Esophagus squamous epithelium (tissue), 5 donors: ENCODE measurements at places on chromosomes 1 and 21.

DNA sequence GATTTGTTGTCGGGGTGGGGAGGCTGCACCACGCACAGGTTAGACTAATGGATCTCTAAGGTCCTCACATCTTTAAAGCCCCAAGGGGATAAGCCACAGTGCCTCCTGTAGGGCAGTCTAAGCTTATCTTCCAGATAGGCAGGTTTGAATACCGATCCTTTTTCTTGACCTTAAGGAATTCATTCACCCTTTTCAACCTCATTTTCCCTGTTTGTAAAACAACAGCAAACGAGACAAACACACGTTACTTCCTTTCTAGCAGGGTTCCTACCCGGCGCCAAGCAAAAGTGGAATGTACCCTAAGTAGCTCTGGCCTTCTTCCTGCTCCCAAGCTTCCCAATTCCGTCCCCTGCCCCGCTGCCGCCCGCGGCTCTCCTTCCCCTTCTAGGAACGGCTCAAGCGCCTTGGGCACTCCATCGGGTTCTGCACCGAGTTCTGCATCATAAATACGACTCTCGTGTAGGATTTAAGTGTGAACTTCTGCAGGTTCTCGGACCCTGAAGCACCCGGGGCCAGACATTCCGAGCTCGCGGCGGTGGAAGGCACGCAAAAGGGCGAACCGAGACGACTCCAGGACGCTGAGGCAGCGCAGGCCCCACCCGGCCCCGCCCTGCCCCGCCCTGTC, 548 bp upstream of the CDC20 start:
- DNase-seq: no peak

DNA sequence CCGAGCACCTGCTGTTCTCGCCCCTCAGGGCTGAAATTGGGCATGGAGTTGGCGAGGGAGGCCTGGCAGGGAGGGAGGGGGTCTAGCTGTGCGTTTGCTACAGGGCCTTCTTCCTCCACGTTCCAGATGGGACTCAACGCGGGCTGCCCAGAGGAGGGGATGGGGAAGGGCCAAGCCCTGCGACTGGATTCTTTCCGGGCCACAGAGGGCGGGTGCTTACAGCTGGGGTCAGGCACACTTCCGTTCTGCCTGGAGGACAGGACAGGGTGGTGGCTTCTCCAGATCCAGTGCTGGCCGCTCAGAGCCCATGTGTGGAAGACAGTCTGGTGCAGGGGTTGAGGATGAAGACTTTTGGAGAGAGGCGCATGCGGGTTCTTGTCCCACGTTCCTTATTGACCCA, 90.0 kb downstream of the EDEM3 start:
- DNase-seq: no peak

DNA sequence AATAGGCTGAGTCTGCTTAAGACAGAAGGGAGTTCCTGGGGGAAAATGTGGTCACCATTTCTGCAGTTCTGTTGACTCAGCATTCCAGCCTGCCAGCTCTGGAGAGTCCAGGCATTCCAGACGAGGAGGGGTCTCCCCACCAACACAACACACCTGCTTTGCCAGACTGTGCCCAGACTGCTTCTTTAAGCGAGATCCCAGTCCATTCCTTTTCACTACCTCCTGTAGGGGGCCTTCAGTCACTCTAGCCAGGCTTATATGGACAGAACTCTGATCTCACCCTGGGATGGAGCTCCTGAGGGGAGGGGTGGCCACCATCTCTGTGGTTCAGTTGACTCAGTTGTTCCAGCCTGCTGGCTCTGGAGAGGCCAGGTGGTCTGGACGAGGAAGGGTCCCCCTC, 48.5 kb downstream of the UBE2U start:
- no peak for DNase-seq

DNA sequence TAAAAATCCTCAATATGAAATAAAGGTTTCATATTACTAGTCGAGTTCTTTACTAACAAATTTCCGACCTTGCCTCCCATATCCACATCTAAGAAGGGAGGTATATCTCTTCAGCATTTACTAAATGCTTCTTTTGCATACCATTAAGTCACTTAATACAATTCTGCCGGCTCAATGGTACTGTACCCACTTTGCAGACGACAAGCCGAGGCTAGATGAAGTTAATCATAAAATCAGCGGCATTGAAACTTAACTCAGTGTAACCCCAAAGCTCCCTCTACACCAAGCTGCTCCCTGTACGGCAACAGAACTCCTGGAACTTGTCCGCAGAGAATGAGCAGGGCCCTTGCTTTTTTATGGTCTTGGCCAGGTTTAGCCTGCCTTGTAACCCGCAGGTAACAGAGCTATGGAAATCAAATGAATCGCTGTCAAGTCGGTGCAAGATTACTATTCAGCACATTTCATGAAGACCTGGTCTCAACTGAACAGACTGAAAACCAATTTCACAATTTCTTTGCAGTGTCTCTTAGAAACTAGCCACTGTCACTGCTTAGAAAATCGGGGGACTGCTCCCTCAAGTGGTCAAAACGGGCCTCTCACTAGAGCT, 738 bp downstream of the INTS7 start:
- no peak for DNase-seq

GRCh38 chr1:220224611-220225124, 47.6 kb downstream of the RAB3GAP2 start:
- no peak for DNase-seq

- DNase-seq: no peak
These were observed 78.3 kb upstream of the KCTD3 start for GRCh38 chr1:215488850-215489249.

DNA sequence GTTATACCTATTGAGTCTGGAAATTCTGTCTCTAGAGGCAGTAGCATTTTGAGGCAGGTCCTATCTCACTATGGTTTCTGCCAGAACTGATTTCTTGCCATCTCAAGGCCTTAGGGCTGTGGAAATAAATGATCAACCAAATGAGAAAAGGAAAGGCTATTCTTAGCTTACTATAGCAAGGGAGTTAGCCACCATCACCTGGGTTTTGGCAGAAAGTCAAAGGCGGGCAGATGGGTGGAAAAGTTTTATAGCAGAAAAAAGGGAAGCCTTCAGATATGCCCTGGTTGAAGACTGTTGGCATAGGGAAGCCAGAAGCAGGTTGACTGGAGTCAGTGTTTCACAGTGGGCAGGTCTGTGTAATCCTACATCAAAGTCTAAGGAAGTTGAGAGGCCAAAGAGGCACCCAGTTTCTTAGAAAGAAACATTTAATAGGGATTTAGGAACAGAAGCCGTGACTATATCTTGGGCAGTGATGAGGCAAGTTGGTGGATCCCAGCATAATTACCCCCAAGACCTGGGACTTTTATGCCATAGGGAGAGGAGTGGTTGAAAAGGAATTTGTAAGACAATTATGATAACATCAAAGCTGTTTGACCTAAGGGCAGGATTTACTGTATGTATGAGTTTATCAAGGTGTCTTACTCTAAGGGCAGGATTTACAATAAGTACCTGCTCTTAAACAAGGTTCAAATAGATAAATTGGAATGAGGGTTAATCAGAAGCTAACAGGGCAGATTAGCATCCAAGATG, 29.7 kb downstream of the CTH start:
- DNase-seq: no peak

GRCh38 chr1:156232201-156232894, 9.6 kb upstream of the BGLAP start:
- no peak for DNase-seq

DNA sequence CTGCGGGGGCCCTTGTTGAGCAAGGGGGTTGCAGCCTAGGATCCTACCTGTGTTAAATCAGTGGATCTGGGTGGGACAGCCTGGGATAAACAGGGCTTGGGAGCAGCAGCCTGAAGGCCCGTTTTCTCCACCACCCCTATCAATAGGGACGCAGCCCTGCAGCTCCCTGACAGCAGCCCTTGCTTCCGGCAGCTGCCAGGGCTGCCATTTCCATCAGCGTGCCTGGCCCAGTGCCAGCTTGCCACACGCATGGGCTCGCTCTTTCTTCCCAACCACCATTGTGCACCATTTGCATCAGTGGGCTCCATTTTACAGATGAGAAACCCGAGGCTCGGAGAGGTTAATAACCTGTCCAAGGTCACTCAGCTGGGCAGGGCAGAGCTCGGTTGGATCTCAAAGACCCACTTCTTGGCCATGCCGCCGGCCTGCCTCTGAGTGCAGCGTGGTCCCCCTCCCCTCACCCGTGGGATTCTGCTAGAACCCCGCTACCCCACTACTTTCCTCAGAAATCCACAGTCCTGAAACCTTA, 3.8 kb downstream of the WNT4 start:
- DNase-seq: no peak

- no peak for DNase-seq
These were observed 22.2 kb upstream of the ZNF362 start for GRCh38 chr1:33234131-33234530.

DNA sequence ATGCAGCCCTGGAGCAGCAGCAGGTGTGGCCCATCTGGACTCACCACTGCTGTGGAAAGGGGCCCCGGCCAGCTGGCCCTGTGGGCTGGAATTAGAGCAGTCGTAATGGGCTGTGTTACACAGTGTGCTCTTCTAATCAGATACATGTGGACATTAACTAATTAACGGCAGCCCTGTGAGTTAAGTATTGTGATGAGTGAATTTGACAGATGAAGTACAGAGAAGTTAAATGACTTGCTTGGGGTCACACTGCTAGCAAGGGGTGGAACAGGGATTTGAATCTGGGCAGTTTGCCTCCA, 58.6 kb downstream of the MDM4 start:
- DNase-seq: no peak

DNA sequence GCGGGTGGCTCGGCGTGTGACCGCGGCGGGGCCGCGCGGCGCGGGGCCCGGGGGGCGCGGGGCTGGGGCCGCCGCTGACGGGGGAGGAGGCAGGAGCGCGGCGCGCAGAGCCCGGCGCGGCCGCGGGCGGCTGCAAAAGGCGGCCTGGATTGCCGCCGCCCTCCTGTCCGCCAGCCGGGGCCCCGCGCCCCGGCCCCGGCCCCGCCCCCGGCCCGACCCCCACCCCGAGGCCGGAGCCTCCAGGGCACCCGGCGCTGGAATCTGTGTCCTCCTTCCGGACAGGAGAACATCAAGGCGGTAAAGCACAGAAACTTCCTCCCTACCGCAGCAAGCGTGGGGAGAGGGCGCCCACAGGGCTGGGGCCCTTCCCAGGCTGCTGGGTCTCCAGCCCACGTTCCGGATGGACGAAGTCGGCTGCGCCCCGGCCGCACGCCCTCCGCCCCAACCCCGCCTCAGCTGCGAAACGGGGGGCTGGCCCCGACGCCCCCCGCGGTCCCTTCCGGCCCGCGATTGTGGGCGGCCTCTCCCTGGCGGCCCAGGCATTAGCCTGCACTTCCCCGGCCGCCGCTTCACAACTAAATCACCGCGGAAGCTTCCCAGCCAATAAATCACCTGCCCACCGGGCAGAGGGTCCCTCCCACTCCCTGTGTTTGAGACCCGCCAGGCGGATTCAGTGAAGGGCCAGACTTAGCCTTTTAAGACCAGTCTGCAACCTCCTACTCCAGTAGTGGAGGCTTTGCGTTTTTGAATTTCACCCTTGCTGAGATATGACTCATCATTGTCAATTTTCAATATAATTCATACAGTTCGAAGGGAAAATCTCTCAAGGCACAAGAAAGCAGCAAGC, 106.0 kb downstream of the SLC45A1 start:
- DNase-seq: no peak

- no peak for DNase-seq
These were observed 70.3 kb upstream of the TINAGL1 start for GRCh38 chr1:31505911-31506497.

GRCh38 chr1:31027693-31028526, 37.6 kb downstream of the PUM1 start:
- no peak for DNase-seq

GRCh38 chr21:45032332-45032731, 42.0 kb upstream of the ADARB1 start:
- DNase-seq: no peak

DNA sequence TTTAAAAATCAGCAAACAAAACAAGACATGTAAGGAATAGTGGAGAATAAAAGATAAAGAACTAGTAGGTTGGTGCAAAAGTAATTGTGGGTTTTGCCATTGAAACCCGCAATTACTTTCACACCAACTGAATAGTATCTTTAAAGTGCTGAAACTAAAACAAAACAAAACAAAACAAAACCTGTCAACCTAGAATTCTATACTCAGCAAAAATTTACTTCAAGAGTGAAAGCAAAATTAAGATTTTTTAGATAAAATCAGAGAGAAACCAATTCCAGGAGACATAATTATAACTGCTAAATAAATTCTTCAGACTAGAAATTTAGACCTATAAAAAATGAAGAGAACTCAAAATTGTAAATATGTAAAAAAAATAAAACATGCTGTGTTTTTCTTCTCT, 114.0 kb upstream of the TSPAN2 start:
- no peak for DNase-seq

GRCh38 chr21:41169701-41170100, 1.7 kb downstream of the BACE2 start:
- DNase-seq: no peak

DNA sequence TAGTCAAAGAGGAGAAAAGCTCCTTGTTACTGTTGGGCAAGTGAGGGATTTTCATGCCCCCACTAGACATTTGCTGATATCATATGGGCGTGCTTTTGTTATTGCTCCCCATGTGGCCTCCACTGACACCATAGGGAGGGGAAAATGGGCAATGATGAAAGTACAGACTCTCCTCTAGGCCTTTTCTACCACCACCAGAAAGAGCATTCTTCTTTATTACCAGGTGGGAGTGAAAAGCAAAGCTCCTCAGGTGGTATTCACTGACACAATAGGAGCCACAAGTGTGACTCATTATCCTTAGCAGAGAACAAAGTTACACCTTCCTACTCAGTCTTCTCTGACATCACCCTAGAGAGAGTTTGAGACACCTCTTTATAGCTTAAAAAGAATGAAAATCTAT, 667.1 kb downstream of the LTN1 start:
- DNase-seq: no peak

DNA sequence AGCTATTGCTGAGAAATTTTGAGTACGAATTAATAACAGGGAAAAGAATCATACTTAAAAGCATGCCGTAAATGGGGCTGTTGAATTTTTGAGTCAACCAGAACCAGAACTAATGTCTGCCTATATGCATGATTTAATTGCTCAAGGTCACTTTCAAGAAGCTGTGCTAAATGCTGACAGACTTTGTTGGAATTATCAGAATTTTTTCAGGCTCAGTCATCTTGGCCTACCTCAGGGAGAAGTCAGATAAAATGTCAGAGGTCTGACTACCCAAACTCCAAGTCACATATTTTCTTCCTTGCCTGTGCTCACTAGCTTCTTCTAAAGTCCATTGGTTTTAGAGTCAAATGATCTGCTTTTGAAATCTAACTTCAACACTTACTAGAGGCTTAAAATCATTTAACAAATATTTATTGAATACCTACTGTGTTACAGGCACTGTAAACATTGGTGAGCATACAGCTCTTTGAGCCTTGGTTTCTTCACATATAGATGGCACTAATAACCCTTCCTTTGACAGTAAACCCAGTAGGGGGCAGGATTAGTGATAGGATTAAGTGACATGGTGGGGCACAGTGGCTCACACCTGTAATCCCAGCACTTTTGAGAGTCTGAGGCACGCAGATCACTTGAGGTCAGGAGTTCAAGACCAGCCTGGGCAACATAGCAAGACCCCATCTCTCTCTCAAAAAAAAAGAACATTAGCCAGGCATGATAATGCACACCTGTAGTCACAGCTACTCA, 121.2 kb upstream of the SLC44A3 start:
- DNase-seq: no peak

- no peak for DNase-seq
These were observed 14.6 kb downstream of the FOXD2 start for GRCh38 chr1:47452426-47452825.
